ENCODE measurements at places on chromosomes 4 and X.

- DNase-seq = no peak
Measured at GRCh38 chrX:32851556-32851955, 359.8 kb downstream of the DMD start.

- no peak for DNase-seq
Measured at GRCh38 chr4:16890651-16891050, 7.8 kb downstream of the LDB2 start.

- no peak for DNase-seq
Measured at GRCh38 chr4:86054286-86055032, 305.4 kb downstream of the MAPK10 start.

GRCh38 chr4:2714061-2714770, 41.9 kb downstream of the TNIP2 start:
- peak; percentile 13 for DNase-seq

DNA sequence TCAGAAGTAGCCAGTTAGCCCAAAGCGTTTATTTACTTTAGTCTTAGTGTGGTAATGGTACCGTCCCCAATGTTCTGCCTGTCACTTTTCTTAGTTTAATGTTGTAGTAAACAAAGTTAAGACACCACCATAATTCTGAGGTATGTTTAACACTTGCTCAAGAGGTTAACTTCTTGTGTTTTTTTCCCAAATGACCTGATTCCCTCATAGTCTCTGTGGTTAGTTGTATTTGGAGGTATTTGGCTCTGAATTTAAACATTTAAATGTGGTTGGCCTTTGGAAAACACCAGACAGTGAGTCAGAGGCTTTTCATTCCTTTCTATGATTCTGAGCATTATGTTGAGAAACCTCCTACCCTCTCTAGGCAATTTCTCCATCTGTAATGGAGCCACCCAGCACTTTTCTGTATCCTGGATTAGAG, 47.9 kb downstream of the CXCL1 start:
- no peak for DNase-seq

DNA sequence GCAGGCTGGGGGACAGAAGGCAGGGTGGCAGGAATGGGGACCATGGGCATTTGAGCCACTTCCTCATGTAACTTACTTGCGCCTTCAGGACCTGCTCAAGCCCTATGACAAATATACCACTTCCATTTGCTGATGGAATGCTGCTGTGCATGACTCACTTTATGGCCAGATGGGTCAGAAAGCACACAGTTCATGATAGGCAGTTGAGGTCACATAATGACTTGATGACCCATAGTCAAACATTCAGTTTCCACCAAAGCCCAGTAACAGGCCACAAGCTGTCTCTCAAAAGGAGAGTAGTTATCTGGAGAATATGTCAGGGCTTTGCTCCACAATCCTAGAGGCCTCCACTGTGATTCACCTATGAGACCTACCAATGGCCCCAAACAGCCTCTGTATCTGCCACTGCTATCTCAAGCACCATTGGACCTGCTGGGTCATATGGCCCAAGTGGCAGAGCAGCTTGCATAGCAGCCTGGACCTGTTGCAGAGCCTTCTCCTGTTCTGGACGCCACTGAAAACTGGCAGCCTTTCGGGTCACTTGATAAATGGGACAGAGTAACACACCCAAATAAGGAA, 5.3 kb upstream of the PAPSS1 start:
- DNase-seq = no peak

DNA sequence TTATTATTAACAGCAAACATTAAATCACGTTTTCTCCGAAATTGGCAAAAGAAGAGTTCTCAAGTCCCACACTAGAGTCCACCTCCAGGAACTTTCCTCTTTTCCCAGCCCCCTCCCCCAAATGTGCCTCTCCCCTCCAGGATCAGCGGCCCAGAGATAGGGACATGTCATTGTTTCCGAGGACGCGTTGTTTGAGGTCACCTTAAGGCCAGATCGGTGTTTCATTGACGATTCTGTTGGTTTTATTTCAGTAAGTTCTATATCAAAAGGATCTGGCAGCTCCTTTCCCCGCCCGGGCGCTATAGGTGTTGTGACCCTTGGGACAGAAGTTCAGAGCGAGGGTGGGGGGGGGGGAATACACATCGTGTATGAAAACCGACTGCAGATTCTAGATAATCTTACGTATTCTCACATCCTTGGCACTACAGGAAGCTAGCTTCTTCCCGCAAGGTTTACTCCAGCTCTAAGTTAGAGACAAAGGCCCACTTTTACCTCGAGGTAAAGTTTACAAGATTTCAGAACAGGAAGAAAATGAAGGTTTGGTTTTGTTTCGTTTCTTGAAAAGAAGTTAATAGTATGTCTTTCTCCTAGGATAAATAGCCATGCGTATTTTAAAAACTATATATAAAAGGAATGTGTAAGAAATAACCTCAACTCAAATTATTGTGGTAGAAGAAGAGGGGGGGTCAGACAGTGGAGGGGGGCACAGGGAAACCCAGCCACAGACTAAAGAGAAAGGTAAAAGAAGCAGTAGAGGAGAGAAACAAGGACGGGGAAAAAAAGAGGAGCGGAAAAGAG, 739 bp upstream of the MSX1 start:
- DNase-seq = no peak

- no peak for DNase-seq
Measured at GRCh38 chrX:102930990-102931756, 5.9 kb upstream of the RAB40AL start.

- no peak for DNase-seq
Measured at GRCh38 chr4:5783486-5783885, 72.5 kb downstream of the EVC start.

DNA sequence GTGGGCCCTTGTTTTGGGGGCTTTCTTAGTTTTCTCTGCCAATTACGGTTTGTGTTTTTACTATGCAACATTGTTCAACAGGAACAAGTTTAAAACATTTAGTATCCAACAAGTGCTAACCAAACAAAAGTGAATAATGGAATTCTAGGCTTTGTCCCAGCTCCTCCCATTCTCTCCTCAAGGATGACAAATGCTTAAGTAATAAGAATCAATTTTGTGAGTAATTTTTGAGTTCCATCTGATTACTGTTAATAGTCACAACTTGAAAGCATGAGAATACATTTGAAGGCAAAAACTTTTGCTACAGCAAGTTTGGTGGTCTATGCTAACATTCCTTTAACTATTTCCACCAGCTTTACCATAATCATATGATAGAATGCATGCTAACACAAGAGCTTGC, 78.1 kb upstream of the HPGD start:
- no peak for DNase-seq

GRCh38 chr4:52648836-52649235, 10.3 kb downstream of the USP46 start:
- DNase-seq = no peak

DNA sequence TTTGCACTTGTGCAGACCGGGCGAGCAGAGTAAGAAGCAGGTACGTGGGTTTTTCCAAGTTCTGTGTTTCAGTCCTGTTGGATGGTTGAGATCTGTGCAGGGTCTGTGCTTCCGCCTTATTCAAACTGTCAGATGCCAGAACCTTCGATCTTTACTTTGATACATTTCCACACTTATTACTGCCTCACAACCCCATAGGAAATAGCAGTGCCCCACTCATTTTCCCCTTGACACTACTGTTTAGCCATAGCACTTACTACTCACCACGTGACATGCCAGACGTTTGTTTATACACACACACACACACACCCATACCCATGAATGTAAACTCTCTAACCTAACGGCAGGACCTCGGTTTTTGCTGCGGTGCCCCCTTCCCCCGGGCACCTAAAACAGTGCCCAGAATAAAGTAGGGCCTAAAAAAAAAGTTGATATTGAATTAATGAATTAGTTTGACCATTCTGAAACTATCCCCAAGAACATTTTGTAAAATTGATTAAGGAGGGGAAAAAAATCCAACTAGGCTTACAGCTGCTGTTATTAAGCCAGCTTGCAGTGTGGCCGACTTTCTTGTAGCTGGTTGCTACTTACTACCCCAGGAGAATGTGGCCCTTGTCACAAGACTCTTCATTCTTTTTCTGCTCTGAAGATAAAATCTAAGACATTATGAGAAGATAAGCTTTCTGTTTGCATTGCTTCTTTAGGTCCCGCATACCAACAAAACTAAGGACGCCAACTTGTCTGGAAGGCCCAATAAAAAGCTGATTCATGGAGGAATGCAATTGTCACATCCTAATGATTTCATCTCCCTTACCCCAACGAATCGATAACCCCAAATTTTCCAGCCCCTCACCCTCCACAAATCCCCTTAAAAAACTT, 704 bp upstream of the SEPSECS start:
- DNase-seq = no peak

DNA sequence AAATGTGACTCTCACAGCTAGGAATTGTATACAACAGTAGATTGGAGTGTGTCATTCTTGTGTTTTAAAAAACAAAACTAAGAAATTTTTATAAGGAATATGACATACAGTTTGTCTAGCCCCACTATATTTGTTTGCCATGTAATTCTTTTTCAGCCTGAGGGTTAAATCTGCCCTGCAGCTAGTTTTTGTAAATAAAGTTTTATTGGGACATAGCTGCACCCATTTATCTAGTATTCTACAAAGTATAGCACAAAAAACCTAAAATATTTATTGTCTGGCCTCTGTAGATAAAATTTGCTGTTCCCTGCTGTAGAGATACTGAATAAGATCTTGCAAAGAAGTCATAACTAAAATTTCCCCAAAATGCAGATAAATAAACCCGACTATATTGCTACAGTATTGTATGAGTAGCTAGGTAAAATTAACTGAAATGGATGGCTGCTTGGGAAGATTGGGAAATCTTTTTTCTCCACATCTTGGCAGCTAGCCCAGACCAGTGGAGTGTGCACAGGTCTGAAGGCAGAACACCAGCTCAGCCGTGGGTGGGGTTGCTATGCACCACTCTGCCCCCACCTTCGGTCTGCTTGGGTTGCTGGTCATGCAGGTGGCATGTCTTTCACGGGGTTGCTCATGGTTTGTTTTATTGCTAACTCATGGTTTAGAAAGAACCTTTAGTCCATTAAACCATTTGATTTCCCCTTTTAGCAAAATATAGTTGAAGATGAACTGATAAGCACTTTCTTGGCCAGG, 127.9 kb downstream of the KLHL8 start:
- DNase-seq = no peak

GRCh38 chrX:137033774-137034507, at the start of gene GPR101:
Gene GPR101, minus strand, starts transcription at chrX:137033995. Its CDS starts 2,321 bp downstream, at chrX:137031674.
- DNase-seq = no peak

- DNase-seq = no peak
Measured at GRCh38 chrX:54964766-54965497, 29.1 kb downstream of the PFKFB1 start.

DNA sequence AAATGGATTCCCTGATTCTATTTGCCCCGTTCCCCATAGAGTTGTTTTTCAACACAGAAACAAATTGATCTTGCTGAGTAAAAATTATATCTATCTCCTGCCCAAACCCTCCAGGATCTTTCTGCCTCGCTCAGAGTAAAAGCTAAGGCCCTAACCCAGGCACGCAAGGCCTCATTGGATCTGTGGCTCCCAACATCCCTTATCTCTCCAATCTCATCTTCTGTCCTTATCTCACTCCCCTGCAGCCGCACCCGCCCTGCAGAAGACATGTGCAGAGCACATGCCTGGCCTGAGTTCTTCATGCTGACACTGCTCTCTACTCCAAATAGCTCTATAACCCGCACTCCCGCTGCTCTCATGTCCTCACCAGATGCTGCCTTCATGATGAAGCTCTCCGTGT, 543.8 kb upstream of the ZFP42 start:
- DNase-seq = no peak

GRCh38 chr4:70772929-70773555, 51.3 kb downstream of the RUFY3 start:
- DNase-seq = no peak

DNA sequence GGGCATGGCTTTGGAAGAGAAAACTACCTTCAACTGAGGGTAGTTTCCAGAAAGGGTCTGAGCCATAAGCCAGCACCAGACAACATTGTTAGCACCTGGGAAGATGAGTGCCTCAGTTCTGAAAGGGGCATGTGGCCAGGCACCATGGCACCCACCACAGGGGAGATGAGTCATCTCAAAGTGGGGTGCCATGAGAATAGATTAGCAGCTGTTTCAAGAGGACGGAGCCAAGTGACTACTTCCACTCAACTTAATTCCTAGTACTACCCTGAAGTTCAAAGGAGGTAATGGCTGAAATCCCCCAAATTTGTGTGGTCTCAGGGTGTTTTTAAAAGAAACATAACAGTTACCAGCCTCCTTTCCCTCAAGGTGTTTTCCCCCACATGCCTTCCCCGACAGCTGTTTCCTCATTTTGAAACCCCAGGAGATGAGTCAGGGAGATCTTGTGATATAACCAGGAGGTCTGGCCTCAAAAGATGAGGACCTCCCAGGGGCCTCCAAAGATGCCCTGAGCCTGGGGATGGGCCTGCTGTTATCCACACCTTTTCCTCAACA, 27.8 kb upstream of the FTHL17 start:
- no peak for DNase-seq

DNA sequence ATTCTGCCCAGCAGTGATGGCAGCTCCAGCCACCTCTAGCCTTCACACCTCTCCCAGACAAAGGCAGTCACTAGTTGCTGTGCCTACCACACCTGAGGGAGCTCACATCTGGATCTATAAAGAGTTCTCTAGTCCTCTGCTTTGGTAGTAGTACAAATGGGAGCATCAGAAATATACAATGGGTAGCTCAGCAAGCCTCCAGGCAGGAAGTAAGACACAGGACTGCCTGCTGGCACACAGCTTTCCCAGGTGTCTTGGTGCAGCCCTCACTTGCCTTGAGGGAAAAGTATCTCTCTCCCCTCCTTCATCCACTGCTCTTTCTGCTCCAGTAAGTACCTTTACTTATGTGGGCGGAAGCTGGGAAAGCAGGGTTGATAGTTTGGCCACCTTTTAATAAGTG, 212.9 kb upstream of the SLC7A11 start:
- DNase-seq = no peak

GRCh38 chrX:125622899-125623298, 303.2 kb downstream of the TEX13C start:
- no peak for DNase-seq

Data from activated T-cell treated with anti-CD3 and anti-CD28 coated beads for 1 hour (primary cell).